ENCODE measurements at places on chromosomes 4 and X.

GRCh38 chr4:65789805-65790204, 119.5 kb upstream of the EPHA5 start:
- no peak for DNase-seq

- no peak for DNase-seq
Observed at GRCh38 chrX:53445977-53446376, 11.8 kb upstream of the HSD17B10 start.

GRCh38 chr4:22237155-22237751, 278.6 kb downstream of the ADGRA3 start:
- peak; percentile 11 for DNase-seq

DNA sequence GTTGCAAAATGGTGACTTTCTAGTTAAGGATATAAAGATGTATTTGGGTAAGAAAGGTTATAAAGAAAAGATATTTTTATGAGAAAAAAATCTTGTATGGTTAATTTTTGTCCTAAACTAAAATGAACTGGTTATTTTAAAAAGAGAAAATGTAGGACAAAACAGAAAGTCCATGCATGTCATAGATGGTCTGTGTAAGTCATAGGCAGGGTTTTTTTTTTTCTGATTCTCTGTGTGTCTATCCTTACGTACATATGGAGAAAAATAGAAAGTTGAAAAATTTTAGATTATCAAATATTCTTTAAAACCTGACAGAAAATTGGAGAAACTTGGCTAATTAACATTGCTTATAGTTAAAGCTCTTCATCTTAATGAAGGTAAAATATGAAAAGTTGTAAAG, 493.4 kb downstream of the IQCM start:
- DNase-seq, result no peak

DNA sequence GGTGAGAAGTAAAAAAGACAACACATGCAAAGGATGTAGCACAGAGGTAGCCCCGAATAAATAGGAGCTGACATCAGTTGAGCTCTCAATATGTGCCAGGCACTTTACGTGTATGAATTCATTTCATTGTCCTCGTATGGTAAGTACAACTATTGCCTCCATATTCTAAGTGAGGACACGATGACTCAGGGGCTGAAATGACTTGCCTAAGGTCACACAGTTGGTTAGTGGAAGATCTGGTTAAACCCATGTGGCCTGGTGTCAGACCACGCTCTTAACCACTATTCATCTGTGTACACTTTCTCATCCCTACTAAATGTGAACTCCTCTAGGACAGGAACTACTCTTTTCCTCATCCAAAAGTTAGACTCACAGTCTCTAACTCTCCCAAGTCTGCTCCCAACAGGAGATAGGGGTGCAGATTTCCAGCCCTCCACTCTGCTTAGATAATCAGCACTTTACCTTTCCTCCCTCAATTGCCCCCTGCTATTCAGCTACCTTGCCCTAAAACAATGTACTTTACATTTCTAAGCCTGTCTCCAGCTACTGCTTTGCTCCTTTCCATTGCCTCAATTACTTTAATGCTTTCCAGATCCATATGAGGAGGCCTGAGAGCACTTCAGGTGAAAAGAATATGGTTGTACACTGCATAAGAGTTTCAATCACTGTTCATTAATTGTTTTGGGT, 58.8 kb upstream of the LHFPL1 start:
- no peak for DNase-seq

GRCh38 chrX:8037593-8038348, 110.6 kb upstream of the PNPLA4 start:
- no peak for DNase-seq

Data from stimulated activated CD8-positive, alpha-beta memory T cell treated with anti-CD3 and anti-CD28 coated beads, Interleukin-7, amount 100 ng/mL, for 4 hours (primary cell).